ENCODE measurements at places on chromosomes 5 and 9.

DNA sequence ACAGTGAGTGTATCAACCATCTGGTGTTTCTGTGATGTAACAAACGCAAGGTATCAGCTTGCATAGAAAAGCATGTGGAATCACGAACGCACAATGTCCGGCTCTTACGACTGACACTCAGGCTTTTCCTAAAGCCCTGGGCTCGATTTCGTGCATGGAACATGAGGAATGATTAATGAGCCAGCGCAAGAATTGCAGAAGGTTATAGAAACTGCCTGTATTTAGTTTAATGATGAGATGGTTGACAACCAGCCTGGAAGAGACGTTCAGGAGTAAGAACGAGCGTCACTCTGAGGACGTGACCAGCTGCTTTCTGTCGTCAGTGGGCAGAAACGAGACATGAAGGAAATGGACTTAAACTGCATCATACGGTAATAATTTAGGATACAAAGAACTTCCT lies 497.6 kb downstream of the IRX1 start:
- DNase-seq = no peak
- H3K4me1 ChIP-seq = peaks cover 9% of the 10 kb centered on the region
- H3K36me3 ChIP-seq = no peaks in the 10 kb centered on the region
- H3K27ac ChIP-seq = no peak overlapping the region
- no peak overlapping the region for H3K4me3 ChIP-seq

DNA sequence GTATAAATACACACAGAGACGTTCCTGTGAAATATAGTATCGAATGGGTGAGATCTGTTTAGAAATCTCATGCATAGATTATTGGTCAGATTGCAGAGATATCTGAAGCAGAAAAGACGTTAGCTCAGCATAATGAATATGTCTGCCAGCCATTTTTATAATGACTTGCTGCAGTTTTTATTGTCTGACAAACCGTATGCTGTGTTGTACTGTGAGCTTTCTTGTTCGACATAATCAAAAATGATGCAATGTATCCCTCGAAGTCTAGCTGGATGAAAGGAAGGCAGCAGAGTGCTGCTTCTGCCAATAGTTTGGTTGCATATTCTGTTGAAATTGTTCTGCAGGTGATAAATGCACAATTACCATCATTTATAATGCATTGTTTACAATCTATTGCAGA lies 514.9 kb upstream of the ARRDC3 start:
- H3K36me3 ChIP-seq = no peaks in the 10 kb centered on the region
- H3K27me3 ChIP-seq = no peaks in the 10 kb centered on the region
- no peak overlapping the region for H3K4me3 ChIP-seq
- DNase-seq = no peak
- H3K27ac ChIP-seq = no peak overlapping the region

GRCh38 chr5:170611449-170612090 lies 107.8 kb downstream of the KCNIP1 start:
- peaks cover 23% of the 10 kb centered on the region for H3K27me3 ChIP-seq
- peaks cover 44% of the 10 kb centered on the region for H3K4me1 ChIP-seq
- no peak for DNase-seq
- no peak overlapping the region for H3K27ac ChIP-seq
- H3K36me3 ChIP-seq = no peaks in the 10 kb centered on the region
- no peak overlapping the region for H3K4me3 ChIP-seq

DNA sequence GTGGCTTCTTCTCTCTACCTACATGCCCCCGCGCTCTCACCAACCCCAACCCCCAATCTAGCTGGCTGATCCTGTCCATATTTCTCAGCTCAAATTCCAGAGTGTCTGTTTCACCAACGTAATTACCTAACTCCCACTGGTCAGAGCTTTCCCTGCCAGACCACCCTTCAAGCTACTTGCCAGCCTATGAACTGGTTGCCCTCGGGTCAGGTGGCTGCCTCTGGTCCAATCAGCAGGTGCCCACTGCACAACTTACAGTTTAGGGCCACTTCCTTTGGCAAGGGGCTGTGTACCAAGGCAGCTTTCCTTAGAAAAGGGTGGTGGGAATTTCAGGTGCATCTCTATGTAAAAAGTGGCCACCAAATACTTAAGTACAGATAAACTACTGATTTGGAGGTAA lies 92.2 kb upstream of the SLC30A5 start:
- DNase-seq = no peak
- H3K4me1 ChIP-seq = no peaks in the 10 kb centered on the region
- no peaks in the 10 kb centered on the region for H3K27me3 ChIP-seq
- no peak overlapping the region for H3K27ac ChIP-seq
- H3K36me3 ChIP-seq = no peaks in the 10 kb centered on the region
- no peak overlapping the region for H3K4me3 ChIP-seq
